ENCODE measurements at places on chromosomes 13 and 19. TPM values are rescaled to one million over a fixed set of nuclear protein-coding genes. Genes with fewer than 3 reads are reported as not detected.

Gene ODAD3
- total RNA-seq: 0.07 TPM

Gene KASH5
- total RNA-seq: not detected

Gene S1PR2
- 8.3 TPM for total RNA-seq

Gene KLK2
- not detected for total RNA-seq

DNA sequence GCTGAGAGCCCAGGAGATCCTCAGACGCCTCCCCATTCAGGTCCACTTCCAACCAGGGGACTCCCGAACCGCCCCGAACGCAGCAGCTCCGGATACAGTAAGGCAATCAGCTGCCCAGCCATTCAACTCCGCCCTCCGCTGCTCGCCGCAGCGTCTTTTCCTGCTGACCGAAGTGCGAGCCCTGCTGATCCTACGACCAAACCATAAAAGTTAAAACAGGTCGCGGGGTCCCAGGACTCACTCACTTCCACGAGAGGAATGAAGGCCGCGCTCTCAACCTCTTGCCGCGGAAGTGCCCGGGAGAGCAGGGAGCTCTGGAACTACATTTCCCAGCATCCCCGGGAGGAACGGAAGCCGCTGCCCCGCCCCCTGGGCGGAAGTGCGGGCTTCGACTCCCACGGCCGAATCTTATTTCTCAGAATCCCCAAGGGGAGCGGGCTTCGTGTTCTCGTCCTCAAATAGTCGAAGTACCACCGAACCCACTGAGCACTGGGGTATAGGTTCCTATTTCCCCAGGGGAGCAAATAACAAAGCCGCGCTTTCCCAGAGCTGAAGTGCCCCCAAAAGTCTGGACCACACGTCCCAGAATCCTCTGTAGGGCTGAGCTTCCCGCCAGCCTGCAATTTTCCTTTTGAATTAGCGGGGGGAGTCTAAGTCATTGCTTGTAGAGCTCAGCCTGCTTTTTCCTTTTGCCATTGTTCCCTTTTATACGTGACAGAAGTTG lies at the start of gene ZNF45:
Gene ZNF45 (minus strand): TSS at position 298 of the 724 bp plus-strand sequence. CDS start 13,097 bp downstream, outside the sequence.
- peak; percentile 70 for DNase-seq

DNA sequence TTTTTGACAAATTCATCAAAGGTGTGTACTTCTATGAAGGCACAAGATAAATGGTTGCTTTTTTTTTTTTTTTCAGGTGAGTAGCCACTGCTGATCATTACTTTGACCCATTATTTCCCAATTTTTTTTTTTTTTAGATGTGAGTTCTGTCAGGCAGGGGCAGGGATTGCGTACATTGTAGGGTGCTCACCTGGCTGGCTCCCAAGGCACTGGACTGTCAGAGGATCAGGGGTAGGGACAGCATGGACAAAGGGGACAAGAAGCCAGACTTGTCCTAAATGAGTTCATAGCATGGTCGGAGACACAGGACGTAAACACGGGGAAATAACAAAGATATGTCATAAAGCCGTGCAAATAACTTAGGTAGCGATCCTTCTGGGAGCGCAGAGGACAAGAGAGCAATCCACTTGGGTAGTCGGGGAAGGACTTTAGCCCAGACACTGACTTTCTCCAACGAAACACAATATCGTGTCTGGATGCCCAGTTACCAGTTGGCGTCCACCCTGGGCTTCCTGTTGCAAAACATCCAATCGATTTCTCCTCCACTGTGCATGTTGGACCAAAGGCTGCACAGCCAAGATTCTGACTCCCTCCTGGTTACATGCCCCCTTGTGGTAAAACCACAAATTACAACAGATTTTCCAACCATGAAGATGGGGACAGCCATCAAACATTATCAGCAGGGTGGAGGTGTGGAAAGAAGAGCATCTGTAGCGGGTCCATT lies 27.5 kb upstream of the KATNAL1 start:
- no peak for DNase-seq

- DNase-seq: no peak
These were observed 131.3 kb downstream of the STK24 start for GRCh38 chr13:98445340-98446233.

GRCh38 chr13:21008026-21008425 lies 53.4 kb downstream of the LATS2 start:
- DNase-seq: no peak

GRCh38 chr13:36130193-36130551 lies 1.0 kb downstream of the DCLK1 start:
- no peak for DNase-seq

GRCh38 chr13:47548294-47548840 lies 452.7 kb downstream of the SUCLA2 start:
- no peak for DNase-seq

DNA sequence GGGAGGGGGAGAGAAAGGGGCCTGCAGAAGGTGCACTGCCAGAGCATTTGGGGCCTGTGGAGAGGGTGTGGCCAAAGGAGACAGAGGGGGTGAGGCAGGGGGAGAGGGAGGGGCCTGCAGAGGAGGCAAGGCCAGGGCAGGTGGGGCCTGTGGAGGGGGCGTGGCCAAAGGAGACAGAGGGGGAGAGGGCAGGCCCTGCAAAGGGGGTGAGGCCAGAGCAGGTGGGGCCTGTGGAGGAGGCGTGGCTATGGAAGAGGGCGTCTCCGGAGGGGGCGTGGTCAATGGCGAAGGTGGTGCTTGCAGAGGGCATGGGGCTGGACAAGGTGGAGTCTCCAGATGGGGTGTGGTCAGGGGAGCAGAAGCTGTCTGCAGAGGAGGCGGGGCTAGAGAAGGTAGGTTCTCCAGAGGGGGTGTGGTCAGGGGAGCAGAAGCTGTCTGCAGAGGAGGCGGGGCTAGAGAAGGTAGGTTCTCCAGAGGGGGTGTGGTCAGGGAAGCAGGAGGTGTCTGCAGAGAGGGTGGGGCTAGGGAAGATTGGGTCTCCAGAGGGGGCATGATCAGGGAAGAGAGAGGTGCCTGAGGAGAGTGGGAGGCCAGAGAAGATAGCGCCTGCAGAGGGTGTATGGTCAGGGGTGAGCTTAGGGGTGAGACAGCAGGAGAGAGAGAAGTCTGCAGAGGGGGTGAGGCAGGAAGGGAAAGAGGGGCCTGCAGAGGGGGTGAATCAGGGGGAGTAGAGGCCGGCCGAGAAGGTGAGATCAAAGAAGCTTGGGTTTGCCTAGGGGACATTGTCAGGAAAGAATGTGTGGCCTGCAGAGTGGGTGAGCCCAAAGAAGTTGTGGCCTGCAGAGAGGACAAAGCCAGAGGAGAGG lies 3.4 kb downstream of the PRR36 start:
- no peak for DNase-seq

GRCh38 chr19:3368441-3368795 lies 2.0 kb downstream of the NFIC start:
- DNase-seq: no peak
